ENCODE measurements at places on chromosomes 16 and 17. TPM values are rescaled to one million over a fixed set of nuclear protein-coding genes. Genes with fewer than 3 reads are reported as not detected.

The SCN4A gene
- 0.08 TPM for total RNA-seq

- peak overlapping the region; percentile 82 for H3K4me3 ChIP-seq
- DNase-seq, result peak; percentile 73
- no peaks in the 10 kb centered on the region for H3K27me3 ChIP-seq
- peaks cover 33% of the 10 kb centered on the region for H3K4me1 ChIP-seq
- peak overlapping the region; percentile 93 for H3K27ac ChIP-seq
Measured at GRCh38 chr17:17305281-17305801, 2.2 kb downstream of the NT5M start.

The SLC12A3 gene
- total RNA-seq, result not detected

GRCh38 chr16:56355786-56356275, 69.5 kb downstream of the AMFR start:
- H3K4me1 ChIP-seq, result peaks cover 22% of the 10 kb centered on the region
- H3K27ac ChIP-seq, result no peak overlapping the region
- peak overlapping the region; percentile 75 for H3K4me3 ChIP-seq
- DNase-seq, result no peak
- peaks cover 2% of the 10 kb centered on the region for H3K27me3 ChIP-seq
- peaks cover under 1% of the 10 kb centered on the region for H3K36me3 ChIP-seq

DNA sequence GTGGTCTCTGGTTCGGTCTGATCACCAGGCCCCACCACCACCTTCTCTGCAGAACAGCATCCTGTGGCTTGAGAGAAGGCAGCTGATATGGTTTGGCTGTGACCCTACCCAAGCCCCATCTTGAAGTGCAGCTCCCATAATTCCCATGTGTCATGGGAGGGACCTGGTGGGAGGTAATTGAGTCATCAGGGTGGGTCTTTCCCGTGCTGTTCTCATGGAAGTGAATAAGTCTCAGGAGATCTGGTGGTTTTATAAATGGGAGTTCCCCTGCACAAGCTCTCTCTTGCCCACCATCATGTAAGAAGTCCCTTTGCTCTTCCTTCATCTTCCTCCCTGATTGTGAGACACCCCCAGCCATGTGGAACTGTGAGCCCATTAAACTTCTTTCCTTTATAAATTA, 352.3 kb upstream of the CDH5 start:
- H3K27ac ChIP-seq, result no peak overlapping the region
- H3K4me3 ChIP-seq, result no peak overlapping the region

The SKAP1 gene
- 132 TPM for total RNA-seq

- no peak overlapping the region for H3K27ac ChIP-seq
- DNase-seq, result no peak
- H3K4me3 ChIP-seq, result no peak overlapping the region
- no peaks in the 10 kb centered on the region for H3K36me3 ChIP-seq
- H3K4me1 ChIP-seq, result peaks cover 3% of the 10 kb centered on the region
- H3K27me3 ChIP-seq, result peaks cover 31% of the 10 kb centered on the region
Measured at GRCh38 chr17:56648806-56649205, 55.3 kb downstream of the NOG start.

DNA sequence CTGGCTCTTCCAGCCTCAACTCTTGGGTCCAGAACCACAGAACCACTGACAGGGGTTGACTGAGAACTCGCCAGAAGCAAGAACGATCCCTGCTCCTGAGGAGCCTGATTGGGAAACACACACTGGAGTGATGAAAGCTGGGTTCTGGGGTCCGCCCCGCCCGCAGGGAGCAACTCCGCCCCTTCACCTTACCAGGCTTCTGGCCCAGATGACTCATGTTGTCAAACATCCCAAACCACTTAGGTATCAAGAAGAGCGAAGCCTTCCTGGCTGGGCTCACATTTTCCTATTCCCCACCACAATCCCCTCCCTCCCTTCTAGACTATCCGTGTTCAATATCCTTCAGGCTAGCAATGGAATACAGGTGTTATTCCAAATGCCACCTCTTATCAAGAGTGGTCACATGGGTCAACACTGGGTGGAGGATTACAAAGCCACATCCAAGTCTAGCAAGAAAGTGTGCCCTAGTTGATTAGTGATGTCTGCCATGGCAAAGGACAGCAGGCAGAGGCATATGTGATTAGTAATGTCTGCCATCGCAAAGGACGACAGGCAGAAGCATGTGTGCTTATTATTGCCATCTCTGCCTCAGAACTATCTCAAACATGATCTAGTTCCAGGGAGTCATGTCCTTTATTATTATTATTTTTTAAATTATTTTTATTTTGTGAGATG, 70.5 kb downstream of the TIMM22 start:
- no peaks in the 10 kb centered on the region for H3K27me3 ChIP-seq
- DNase-seq, result no peak
- H3K4me3 ChIP-seq, result no peak overlapping the region
- no peak overlapping the region for H3K27ac ChIP-seq
- peaks cover 52% of the 10 kb centered on the region for H3K36me3 ChIP-seq

DNA sequence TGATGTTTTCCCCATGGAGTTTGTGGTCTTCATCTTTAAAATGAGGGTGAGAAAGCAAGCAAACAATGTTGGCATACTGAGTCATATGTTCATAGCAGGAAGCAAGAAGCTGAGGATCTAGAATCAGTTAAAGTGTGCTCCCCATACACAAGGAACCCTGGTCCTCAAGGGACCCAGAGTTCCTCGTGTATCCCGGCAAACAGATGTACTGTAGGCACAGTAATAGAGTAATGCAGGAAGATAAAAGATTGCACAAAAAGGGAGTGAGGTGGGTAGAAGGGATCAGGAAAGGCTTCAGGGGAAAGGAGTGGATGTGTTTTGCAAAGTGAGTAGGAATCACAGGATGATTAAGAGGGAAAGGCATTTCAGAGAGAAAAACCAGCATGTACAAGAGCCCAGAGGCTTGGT, 412.3 kb upstream of the CDH11 start:
- H3K27me3 ChIP-seq, result no peaks in the 10 kb centered on the region
- peaks cover 2% of the 10 kb centered on the region for H3K4me1 ChIP-seq
- H3K4me3 ChIP-seq, result no peak overlapping the region
- no peaks in the 10 kb centered on the region for H3K36me3 ChIP-seq
- DNase-seq, result no peak

The HEATR9 gene
- 2.3 TPM for total RNA-seq

DNA sequence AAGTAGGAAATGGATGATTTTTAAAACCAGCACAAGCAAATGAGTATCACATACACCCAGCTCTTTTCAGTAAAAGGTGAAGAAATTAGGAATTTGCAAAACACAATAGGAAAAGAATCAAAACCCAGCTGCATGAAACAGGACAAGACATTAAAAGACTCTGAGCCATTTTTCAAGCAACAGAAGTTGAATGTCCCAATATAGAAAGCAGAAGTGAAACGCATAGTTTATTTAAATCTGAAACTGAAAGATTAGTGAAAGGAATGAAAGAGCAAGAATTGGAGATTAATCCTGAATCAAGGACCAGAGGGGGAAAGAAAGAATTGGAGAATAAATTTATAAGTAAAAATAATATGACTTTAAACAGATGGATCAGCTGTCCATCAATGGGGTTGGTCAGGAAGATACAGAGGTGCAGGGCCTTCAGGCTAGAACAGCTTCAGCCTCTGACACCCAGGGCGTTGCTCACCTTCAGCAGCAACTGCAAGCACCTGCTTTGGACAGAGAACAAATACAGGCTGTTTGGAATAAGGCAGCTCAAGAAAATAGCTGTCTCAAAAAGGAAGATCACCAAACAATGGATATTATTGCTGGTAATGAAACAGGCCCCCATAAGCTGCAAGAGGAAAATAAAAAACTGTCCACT, 3.9 kb upstream of the ARHGAP17 start:
- peaks cover 6% of the 10 kb centered on the region for H3K36me3 ChIP-seq
- H3K27me3 ChIP-seq, result peaks cover 1% of the 10 kb centered on the region

The TCAP gene
- total RNA-seq, result 1.5 TPM

DNA sequence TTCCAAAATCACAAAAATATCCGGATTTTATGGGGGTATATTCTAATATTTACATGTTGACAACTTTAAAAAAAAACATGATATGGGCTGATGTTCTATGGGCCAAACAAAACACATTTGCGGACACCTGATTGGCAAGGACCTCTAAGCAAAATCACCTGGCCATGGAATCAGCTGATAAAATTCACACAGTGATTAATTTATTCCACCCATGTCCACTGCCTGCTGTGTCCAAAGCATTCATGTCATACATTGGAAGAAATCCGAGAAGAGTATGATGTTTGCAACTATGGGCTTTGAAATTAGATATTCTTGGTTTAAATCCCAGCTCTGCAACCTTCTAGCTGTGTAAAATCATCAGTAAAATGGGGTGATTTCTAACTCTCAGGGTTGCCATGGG, 538.7 kb downstream of the HAPSTR1 start:
- no peak overlapping the region for H3K27ac ChIP-seq
- H3K27me3 ChIP-seq, result no peaks in the 10 kb centered on the region
- H3K4me3 ChIP-seq, result no peak overlapping the region
- H3K36me3 ChIP-seq, result no peaks in the 10 kb centered on the region

The KRT12 gene
- not detected for total RNA-seq

The MAF gene
- 281 TPM for total RNA-seq

The SPNS3 gene
- 14.2 TPM for total RNA-seq

DNA sequence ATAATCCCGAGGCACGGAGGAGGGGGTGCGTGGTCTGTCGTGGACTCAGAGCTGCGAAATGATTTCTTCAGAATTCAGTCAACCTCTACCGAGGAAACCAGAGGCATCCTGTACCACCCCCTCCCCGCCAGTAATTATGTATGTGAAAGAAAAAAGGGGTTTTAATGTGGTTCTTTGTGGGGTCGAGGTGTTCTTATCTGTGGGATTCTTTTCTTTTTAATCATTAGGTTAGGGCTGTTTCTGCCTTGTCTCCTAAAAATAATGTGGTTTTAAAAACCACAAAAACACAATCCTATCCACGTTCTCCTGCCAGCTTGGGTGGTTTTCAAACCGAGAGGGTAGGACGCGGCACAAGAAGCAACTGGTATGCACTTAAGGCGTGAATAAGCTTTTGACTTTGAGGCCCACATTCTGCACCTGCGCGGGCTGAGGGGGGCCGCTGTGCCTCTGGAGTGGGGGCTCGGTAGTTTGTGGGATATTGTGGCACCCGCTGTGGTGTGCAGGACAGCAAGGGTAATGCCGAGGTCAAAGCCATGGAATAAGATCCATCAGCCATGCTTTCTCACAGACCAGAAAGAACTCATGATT, 1.0 kb downstream of the SLC47A1 start:
- H3K4me1 ChIP-seq, result peaks cover 16% of the 10 kb centered on the region
- no peak overlapping the region for H3K27ac ChIP-seq
- H3K4me3 ChIP-seq, result peak overlapping the region; percentile 21
- no peaks in the 10 kb centered on the region for H3K36me3 ChIP-seq
- H3K27me3 ChIP-seq, result peaks cover 56% of the 10 kb centered on the region

GRCh38 chr17:18122990-18123753, 14.6 kb downstream of the MYO15A start:
- H3K4me3 ChIP-seq, result no peak overlapping the region
- no peak overlapping the region for H3K27ac ChIP-seq

- no peak overlapping the region for H3K4me3 ChIP-seq
- no peaks in the 10 kb centered on the region for H3K36me3 ChIP-seq
- H3K4me1 ChIP-seq, result no peaks in the 10 kb centered on the region
- no peak for DNase-seq
- H3K27me3 ChIP-seq, result no peaks in the 10 kb centered on the region
Measured at GRCh38 chr17:70521821-70522256, 352.5 kb downstream of the KCNJ2 start.

DNA sequence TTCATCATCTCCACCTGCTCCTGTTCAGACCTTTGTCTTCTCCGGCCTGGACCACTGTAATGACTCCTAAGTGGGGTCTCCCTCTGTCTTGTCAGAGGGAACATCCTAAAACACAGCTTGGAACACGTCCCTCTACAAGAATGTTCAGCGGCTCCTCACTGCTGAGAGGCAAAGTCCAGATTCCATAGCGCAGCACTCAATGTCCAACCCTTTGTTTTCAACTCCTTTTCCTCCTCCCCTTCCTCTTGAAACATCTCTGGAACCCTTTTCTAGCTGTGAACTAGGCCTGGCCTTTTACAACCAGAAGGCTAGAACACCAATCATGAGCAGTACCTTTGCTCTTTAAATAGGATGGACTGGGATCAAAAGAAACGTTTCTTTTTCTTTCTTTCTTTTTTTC, 914 bp downstream of the C17orf50 start:
- no peak overlapping the region for H3K27ac ChIP-seq
- peaks cover 9% of the 10 kb centered on the region for H3K4me1 ChIP-seq
- H3K36me3 ChIP-seq, result no peaks in the 10 kb centered on the region
- DNase-seq, result no peak

The FAM20A gene
- not detected for total RNA-seq

DNA sequence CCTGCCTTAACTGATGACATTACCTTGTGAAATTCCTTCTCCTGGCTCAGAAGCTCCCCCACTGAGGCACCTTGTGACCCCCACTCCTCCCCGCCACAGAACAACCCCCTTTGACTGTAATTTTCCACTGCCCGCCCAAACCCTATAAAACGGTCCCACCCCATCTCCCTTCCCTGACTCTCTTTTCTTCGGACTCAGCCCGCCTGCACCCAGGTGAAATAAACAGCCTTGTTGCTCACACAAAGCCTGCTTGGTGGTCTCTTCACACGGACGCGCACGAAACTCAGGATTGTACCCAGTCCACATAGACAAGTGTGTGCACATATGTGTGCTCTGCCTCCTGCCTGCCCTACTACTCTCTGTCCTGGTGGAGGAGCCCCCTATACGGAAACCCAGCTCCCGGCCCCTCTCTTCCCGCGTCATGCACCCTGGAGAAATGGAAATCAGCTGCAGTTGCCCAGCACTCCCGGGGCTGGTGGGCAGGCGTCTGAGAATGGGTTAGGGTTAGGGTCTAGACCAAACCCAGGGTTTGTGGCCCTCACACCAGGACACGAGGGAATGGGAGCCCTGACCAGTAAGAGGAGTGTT, 2.4 kb upstream of the RHBDF1 start:
- H3K27ac ChIP-seq, result no peak overlapping the region
- peaks cover 35% of the 10 kb centered on the region for H3K4me1 ChIP-seq
- no peak for DNase-seq
- peaks cover 35% of the 10 kb centered on the region for H3K27me3 ChIP-seq
- H3K4me3 ChIP-seq, result no peak overlapping the region

The SPATA32 gene
- 0.20 TPM for total RNA-seq

DNA sequence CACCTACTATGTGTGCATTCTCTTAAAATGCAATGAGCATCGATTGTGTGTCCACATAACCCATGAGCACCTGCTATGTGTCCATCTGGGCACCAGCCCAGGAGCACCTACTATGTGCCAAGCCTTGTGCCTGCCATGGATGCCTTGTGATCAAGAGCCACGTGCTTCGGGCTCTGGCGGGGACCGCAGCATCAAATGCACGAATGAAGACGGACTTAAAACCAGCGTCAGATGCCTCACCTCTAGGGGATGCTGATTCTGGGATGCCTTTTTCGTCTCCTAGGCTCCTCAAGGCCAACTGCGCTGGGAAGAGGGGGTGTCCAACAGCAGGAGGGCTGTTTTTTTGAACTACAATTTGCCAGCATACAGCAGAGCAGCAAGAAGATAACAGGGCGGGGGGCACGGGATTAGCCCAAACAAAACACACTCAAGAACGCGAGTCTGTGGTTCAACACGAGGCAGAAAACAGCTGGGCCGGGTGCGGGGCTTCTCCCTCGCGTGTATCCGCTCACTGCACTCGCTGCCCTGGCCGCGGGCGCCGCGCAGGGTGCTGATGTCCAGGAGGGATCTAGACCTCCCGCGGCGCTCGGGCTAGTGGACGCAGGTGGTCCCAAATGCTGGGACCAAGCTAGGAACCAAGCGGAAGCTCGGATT, 1.2 kb upstream of the GLIS2 start:
- DNase-seq, result no peak
- H3K4me1 ChIP-seq, result peaks cover 24% of the 10 kb centered on the region
- H3K27ac ChIP-seq, result peak overlapping the region; percentile 7
- H3K36me3 ChIP-seq, result no peaks in the 10 kb centered on the region
- H3K27me3 ChIP-seq, result peaks cover 22% of the 10 kb centered on the region
- H3K4me3 ChIP-seq, result peak overlapping the region; percentile 71

Data from activated CD4-positive, alpha-beta memory T cell treated with anti-CD3 and anti-CD28 coated beads, Interleukin-2, amount 10 ng/mL, durations not matched to agents 7 days and 5 days (primary cell).